Right cardiac atrium (tissue), 5 donors: ENCODE measurements at places on chromosomes 12 and 14.

GRCh38 chr14:103702497-103703432, 12.5 kb downstream of the XRCC3 start:
- no peak for DNase-seq

DNA sequence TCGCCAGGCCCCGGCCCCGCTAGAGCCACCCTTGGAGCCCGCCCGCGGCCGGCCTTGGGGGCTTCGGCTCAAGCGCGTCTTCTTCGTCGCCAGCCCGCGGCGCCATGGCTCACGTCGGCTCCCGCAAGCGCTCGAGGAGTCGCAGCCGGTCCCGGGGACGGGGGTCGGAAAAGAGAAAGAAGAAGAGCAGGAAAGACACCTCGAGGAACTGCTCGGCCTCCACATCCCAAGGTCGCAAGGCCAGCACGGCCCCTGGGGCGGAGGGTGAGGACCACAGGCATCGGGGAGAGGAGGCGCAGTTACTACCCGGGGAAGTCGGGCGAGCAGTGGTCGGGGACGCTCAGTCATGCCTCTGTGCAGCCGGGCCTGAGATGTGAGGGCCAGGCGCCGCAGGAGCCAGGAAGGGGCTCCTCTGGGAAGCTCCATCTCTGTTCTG, 573 bp downstream of the ARL6IP4 start:
- DNase-seq, result peak; percentile 50

GRCh38 chr14:92513966-92514843, 624 bp downstream of the RIN3 start:
- peak; percentile 34 for DNase-seq

- DNase-seq, result no peak
Observed at GRCh38 chr12:76420222-76420621, 72.0 kb upstream of the BBS10 start.

DNA sequence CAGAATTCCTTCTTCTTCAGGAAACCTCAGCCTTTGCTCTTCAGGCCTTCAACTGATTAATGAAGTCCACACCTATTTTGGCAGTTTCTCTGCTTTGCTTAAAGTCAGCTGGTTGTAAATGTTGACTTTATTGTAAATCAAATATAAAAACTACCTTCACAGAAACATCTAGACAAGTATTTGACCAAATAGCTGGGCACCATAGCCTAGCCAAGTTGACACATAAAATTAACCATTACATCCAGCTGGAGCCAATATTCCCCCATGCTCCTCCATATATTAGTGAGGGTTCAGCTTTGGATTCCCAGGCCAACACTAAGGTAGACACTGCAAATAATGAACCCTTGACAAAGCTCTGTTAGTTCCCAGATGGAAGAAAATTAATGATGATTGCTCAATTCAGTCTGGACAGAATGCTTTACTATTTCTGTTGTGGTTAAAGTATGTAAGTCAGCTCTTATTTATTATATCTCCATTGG, 125.5 kb downstream of the ZFP36L1 start:
- no peak for DNase-seq

- DNase-seq, result no peak
Observed at GRCh38 chr12:100365411-100365810, 8.5 kb downstream of the SLC17A8 start.
